ENCODE measurements at places on chromosomes 4 and X.

- no peak for DNase-seq
Observed at GRCh38 chrX:24334461-24334860, 20.6 kb upstream of the SUPT20HL2 start.

- DNase-seq, result no peak
Observed at GRCh38 chr4:38734911-38735310, 47.9 kb downstream of the TLR10 start.

GRCh38 chr4:182268966-182269365, 25.8 kb downstream of the TENM3 start:
- DNase-seq, result no peak

GRCh38 chrX:27915617-27916016, 65.6 kb downstream of the DCAF8L1 start:
- no peak for DNase-seq

DNA sequence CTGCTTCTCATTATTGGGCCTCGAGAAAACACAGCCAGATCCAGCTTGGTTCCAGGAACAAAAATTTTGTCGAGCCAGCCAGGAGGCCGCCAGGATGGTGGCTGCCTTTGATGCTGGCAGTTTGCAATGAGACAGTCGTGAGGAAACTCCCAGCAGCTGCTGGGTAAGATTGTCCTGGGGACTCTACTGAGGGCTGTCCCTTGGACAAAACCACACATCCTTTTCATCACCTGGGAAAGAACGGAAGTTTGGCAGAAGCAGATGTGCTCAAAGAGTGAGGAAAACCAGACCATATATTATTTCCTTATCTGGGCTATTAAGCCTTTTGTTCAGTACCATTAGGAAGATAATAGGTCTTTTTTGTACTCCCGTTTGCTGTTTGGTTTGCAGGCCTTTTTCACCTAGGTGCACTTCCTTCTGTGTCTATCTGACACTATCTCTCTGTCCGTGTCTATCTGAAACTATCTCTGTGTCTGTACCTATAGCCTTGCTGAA, 13.4 kb upstream of the PAPSS1 start:
- no peak for DNase-seq

DNA sequence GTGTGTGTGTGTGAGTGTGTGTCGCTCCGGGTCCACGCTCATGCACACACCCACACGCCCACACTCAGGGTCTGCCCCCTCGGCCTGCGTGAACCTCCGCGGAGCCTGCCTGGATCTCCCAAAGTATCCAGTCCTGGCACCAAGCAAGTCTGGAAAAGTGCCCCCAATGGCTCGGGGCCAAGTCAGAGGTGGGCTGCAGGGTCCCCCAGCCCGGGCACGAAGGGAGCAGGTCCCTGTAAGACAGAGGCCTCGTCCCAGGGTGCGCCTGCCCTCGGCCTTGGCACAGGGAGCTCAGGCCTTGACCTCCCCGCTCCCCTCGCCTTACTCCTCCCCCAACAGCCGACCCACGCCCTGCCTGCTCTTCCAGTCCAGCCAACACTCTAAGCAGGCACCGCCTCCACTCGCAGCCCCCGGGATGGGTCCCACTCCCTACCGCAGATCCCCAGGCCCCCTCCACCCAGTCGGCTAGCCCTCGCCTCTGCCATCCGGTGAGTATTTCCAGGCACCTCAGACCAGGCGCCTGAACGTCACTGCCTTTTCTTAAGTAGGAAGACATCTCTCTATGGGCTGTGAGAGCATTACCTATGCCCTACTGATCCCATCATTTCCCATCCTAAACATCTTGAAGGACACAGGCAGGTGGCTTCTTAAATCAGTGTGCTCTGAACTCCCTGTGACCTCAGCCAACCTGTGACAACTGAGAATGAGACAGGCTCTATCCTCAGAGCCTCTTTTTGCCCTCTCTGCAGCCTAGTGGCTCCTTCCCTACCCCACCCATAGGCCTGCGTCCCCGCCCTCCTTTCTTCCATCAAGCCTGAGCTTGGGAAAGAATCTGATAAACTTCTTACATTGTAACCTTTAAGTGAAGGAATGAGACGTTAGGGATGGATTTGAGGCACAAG, 704 bp downstream of the FAM114A1 start:
- no peak for DNase-seq

Measured in AG09319 (cell line).